SJSA1 (cell line): ENCODE measurements at places on chromosomes 11 and 22. TPM values are rescaled to one million over a fixed set of nuclear protein-coding genes. Genes with fewer than 3 reads are reported as not detected.

Gene SLC16A8
- total RNA-seq: not detected in 2 replicates

Gene TESMIN
- total RNA-seq: 5.0 and 6.7 TPM in 2 replicates

GRCh38 chr22:39800790-39801520 is 92.6 kb downstream of the ENTHD1 start:
- no peak for DNase-seq

Gene DENND5A
- 29.4 and 44.6 TPM in 2 replicates for total RNA-seq

Gene FERMT3
- total RNA-seq: 0.84 TPM in 1 of 2 replicates, not detected in the other

- no peak for DNase-seq
Measured at GRCh38 chr11:21635394-21636145, 557.3 kb upstream of the ANO5 start.

Gene SYCE3
- not detected in 2 replicates for total RNA-seq

DNA sequence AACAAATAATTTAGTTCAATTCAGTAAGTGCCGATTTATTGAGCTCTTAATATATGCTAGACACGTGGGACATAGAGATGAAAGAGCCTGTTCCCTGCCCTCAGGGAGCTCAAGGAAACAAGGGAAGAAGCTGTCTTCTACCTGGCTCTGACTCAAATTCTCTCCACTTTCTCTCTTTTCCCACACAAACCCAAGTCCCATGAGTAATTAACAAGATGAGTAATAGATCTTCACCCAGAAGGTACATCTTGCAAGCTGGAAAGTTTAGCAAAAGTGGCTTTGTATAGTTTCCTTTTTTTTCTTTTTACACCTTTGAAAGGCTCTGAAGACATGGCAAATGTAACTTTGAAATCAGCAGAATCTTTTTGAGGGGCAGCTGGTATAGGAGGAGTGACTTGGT is 48.2 kb upstream of the CHST1 start:
- DNase-seq: no peak

DNA sequence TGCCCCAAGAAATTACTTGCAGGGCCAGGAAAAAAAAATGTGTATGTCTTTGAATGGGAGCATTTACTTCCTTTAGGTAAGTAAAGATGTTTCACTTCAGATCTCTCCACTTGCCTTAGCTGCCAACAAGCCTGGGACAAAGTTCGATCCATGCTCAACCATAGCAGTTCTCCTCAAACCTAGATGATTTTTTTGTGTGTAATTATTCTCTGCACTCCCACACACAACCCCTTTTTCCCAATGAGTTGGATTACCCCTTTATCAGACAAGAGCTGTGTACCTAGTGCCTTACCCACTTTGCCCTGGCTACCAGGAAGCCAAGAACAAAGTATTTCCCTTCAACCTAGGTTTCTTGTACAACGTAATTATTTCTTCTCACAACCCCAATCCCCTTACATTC is 35.6 kb downstream of the TPBGL start:
- DNase-seq: no peak

GRCh38 chr11:81492923-81493445 is 1240.7 kb downstream of the FAM181B start:
- DNase-seq: no peak

DNA sequence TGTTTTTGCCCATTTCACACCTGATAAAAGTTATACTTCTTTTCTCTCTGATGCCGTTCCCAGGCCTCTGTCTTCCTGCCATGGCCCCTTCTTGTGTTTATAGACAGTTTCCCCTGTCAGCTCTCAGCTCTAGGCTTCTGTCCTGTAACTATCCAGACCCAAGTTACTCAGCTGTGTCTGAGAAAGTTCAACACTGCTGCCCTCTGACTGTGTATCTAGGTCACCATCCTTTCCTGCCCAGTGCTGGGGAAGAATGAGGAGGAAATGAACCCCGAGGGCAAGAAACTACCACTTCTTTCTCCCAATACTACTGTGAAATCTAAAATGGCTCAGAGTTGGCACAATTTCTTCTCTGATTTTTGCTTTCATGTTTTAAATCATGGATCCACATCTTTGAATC is 29.6 kb downstream of the SNX19 start:
- no peak for DNase-seq

Gene BIRC3
- total RNA-seq: 0.68 and 5.3 TPM in 2 replicates

Gene MISFA
- total RNA-seq: 0.32 and 0.91 TPM in 2 replicates

Gene KRTAP5-6
- total RNA-seq: not detected in 2 replicates

Gene CTTN
- 747 and 1,035 TPM in 2 replicates for total RNA-seq

GRCh38 chr11:47860536-47860935 is 12.4 kb upstream of the NUP160 start:
- DNase-seq: no peak

GRCh38 chr11:45890886-45891550 is 5.6 kb downstream of the MAPK8IP1 start:
- DNase-seq: no peak

DNA sequence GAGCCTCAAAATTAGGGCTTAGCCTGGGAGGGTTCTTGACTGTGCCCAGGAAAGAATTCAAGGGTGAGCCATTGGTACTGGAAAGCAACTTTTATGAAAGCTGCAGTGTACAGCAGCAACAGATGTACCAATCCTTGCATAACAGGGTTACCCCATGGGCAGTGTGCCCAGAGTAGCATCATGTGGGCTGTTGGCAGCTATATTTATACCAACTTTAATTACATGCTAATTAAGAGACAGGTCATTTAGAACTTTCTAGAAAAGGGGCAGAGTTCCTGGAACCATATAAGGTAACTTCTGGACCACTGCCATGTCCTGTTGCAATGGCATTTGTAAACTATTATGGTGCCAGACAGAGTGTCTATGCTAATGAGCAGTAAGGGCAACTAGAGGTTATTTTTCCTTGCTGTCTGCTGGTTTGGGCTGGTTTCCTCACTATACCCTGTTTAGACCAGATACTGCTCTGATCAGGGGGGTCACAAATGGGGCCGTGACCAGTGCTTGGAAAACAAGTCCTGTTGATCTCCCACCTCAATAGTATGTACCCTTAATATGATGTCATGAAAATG is 1120.5 kb upstream of the RAG2 start:
- no peak for DNase-seq

- no peak for DNase-seq
Measured at GRCh38 chr11:121497176-121497998, 44.6 kb upstream of the SORL1-AS1 start.

DNA sequence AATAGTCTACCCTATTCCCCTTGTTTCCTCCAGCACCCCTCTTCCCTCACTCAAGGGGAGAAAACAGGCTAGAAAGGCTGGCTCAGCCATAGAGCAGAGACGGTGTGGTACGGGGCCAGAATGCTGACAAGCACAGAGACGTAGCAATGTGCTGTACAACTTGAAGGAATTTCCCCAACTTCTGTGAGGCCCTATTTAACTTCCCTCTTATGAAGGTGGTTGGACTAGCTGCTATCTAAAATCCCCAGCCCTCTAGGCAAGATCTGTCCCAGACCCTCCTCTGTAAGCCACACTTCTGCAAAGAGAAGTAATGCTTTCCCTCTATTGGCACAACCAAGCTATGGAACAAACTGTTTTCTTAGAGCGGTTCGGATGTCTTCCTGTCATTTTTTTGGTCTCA is 37.8 kb downstream of the PLEKHA7 start:
- DNase-seq: no peak

DNA sequence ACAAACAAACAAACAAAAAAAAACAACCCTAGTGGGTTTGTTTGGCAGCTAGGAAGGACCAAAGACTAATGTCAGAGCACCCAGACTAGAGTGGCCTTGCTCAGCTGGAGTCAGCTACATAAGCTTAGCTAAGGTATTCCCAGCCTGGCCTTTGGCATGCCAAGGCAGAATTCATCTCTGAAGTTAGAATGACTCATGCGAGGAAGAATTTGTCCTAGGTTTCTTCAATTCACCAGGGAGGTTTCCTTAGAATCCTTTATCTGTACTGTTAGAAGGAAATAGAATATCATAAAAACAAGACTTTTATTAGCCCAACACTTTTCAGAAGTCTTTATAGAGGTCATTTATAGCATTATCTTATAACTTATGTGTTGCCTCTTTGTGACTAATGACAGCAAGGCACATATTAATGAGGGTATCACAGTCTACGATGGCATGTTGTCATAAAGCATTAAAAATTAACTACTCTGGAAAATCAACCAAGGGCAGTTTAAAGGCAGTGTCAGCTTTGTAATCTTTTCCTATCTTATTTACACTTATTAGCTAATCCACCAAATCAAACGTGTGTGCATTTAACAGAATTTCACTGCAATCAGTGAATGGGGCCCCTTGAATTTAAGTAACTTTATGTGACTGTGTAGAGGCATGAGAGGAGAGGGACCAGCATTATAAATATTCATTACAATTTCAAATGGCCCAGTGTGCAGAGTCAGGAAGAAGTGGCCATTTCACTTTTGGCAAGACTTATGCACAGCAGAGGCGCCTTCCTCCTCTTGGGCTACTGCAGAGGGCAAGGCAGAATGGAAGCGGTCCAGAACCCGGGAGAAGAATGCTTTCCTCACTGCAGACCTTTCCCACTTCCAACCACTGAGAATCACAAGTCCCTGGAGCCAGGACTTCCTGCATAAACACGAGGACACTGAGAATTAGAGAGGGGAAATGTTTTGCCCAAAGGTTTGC is 36.3 kb downstream of the SLC5A1 start:
- peak; percentile 74 for DNase-seq

GRCh38 chr11:23021287-23021863 is 161.1 kb upstream of the CCDC179 start:
- DNase-seq: no peak

Gene OR51B5
- 0.39 TPM in 1 of 2 replicates, not detected in the other for total RNA-seq

GRCh38 chr11:69531717-69532088 is 50.2 kb downstream of the LINC01488 start:
- DNase-seq: peak; percentile 44

DNA sequence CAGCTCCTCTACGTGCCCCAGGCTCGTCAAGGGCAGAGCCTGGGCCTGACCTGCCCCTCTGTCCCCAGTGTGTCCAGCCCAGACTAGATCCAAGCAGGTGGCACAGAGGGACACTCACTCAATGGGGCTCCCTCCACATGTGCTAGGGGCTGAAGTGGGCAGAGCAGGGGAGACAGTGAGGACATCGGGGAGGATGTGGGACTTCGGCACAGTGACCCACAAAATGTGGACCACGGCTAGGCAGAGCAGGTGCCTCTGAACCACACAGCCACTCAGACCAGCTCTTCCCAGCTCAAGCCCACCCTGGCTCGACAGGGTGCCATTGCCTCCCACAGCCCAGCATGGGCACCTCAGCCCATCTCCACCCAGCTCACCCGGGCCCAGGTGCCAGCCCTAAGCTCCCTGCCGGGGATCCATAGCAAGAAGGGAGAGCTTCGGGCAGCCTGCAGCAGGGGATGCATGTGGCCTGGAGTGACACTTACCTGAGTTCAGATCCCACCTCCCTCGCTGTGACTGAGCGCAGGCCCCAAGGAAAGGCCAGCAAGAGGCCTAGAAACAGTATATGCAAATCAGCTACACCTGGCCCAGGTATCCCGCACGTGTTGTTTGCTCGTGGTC is 46.9 kb upstream of the RTL6 start:
- DNase-seq: no peak

GRCh38 chr22:20061481-20061861 is 18.6 kb upstream of the DGCR8 start:
- no peak for DNase-seq

DNA sequence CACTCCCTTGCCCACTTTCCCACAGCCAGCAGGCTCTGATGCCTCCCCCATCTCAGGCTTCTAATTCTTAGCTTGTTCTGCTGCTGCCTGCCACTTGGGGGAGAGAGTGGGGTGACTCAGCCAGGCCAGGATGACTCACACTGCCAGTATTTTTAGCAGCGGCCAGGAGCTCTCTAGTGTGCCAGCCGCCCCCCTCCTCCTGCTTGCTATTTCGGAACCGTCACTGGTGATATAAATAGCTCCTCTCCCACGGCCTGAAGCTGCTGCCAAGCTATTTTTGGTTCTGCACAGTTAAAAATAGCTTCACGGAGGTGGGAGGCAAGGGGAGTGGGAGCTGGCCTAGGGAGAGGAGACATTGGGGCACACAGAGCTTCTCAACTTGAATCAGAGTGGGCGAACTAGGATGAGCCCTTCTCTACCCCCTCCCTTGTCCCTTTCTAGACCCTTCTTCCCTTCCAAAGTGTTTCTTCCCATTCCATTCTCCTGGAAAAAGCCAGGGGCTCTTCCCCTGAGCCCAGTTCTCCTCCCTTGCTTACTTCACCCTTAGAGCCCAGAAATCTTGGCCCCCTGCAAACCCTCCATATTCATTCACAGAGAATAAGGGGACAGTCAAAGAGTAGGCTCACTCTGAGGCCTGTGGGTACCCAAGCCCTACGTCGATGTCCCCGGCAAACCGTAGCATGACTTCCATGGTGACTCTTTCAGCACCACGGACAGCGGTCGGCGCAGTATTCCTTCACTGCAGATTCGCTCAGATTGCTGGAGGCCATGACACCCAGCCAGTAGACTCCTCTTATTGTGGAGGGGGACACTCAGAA is 2.5 kb upstream of the NPAS4 start:
- peak; percentile 96 for DNase-seq

DNA sequence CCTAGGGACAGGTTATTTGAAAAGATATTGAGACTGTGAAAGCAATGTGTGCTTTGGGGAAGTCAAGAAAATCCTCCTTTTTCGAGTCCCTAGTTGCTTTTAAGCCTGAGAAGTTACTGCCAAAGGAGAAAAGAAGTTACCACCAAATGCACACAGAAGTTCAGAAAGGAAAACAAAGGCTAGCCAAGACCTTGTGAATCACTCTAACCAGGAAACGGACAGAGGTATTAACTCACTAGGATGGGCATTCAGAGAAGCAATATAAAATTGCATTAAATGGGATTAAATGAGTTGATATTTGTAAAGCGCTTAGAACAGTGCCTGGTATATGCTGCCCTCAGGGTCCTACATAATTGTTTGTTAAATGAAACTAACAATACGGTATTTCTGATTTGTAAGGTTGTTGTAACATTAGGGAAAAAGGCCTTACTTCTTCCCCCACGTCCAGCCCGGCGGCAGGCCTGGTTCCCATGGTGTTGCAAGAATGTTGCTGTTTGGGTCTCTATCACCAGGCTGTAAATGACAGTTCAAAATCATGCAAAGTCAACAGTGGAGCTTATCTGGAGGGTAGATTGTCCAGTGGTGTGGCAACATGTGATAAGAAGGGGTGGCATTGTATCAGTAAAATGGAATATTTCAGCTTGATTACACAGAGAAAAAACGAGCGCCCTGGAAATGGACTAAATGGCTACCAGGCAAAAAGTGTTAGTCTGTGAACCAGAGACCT is 7.1 kb downstream of the TMA7B start:
- DNase-seq: peak; percentile 55

- DNase-seq: no peak
Measured at GRCh38 chr22:23262518-23263332, 82.4 kb downstream of the BCR start.

GRCh38 chr11:105034813-105035620 is at the start of gene CASP1:
TSS of gene CASP1 (minus strand) at chr11:105035144. CDS start at chr11:105035113, 31 bp downstream.
- peak; percentile 27 for DNase-seq

- no peak for DNase-seq
Measured at GRCh38 chr22:40560551-40560950, 76.0 kb downstream of the MRTFA start.

Gene MS4A15
- total RNA-seq: not detected in 2 replicates
